ENCODE measurements at places on chromosomes 1 and 21.

DNA sequence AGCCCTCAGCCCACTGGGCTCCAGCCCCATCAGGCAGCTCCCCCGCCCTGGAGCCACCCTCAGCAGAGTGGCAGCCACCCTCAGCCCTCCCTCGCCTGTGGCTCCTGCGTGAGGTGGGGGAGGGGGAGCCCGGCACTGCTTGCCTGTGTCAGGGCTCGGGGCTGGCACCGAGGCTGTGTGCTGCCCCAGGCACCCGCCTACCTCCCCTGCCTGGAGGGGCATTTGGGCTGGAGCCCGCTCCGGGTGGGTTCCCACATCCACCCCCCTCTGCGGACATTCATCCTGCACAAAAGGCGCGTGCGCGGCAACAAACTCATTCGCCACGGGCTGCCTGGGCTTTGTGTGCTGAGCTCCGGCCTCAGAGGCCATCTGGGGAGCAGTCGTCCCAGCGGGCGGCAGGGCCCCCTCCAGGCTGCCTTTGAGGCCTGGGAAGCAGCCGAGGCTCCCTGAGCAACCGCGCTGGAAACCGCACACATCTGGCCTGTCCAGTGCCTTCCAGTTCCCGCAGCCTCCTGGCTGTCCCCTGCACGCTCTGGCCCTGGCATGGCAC lies 12.6 kb upstream of the TNFRSF14 start:
- DNase-seq = no peak

GRCh38 chr1:41399145-41399795 lies 38.0 kb downstream of the FOXO6 start:
- no peak for DNase-seq

DNA sequence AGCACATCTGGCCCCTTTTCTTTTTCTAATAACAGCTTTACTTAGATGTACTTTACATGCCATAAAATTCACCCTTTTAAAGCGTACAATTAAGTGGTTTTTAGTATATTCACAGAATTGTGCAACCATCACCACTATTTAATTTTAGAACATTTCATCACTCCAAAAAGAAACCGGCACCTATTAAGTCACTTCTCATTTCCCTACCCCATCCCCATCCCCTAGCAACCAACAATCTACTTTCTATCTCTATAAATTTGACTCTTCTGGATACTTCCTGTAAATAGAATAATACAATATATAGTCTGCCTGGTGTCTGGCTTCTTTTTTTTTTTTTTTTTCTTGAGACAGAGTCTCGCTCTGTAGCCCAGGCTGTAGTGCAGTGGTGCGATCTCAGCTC lies 59.5 kb upstream of the ENAH start:
- DNase-seq = peak; percentile 42

- DNase-seq = no peak
Observed at GRCh38 chr1:228975238-228975907, 240.1 kb downstream of the RHOU start.

- peak; percentile 65 for DNase-seq
Observed at GRCh38 chr21:17045214-17045853, 467.5 kb upstream of the CXADR start.

DNA sequence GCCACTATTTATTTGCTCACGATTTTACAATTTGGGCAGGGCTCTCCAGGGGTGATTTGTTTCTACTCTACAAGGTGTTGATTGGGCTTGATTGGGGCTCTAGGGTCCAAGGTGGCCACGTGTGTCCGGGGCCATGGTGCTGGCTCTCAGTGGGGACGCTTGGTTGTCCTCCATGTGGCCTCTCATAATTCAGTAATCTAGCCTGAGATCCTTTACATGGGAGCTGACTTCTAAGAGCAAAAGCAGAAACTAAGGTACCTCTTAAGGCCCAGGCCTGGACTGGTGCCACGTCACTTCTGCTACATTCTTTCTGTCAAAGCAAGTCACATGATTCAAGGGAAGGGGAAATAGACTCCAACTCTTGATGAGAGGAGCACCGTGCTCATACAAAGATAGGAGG lies 8.1 kb upstream of the PSRC1 start:
- DNase-seq = no peak

- no peak for DNase-seq
Observed at GRCh38 chr1:107213225-107213624, 72.4 kb downstream of the NTNG1 start.

DNA sequence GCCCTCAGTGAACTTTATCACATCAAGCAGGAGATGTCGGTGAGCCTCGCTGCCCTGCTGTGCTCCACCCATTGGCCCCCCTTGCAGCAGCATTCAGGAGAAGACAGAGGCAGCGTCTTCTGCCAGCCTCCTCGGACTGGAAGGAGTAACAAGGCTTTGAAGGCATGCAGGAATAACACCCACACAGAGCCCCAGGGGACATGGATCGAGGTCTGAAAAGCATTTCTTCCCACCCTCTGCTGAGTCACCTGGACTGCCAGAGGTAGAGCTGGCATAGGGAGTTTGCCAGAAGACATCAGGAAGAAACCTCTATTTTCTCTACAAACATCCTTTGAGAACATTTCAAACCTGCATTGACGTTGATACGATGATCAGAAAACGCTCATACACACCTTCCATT lies 42.9 kb downstream of the COL18A1 start:
- DNase-seq = peak; percentile 57

Data from fibroblast of mammary gland (primary cell).